ENCODE measurements at places on chromosomes 6 and 20. TPM values are rescaled to one million over a fixed set of nuclear protein-coding genes. Genes with fewer than 3 reads are reported as not detected.
A peak's percentile ranks its signal among the peaks of the same experiment; 100 is the strongest.

Gene PTP4A1
- total RNA-seq = 33.7 TPM

Gene CALHM6
- 1.4 TPM for total RNA-seq

Gene CALHM4
- not detected for total RNA-seq

Gene ERVFRD-1
- total RNA-seq = 0.05 TPM

DNA sequence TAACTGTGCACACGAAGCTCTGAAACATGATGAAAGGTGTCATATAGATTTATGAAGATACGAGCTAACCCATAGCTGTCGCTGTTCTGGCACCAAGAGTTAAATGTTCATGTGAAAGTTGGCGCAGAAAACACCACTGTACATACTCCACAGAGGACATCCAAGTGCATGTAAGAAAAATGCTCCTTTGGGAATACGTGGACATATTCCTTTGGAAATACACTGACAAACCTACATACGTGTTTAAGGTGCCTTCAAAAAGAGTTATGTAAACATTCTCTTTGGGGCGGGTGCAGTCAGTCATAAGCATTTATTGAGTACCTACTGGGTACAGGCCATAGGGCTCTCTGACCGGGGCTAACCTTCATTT is 723 bp upstream of the ARID1B start:
- no peak for DNase-seq

DNA sequence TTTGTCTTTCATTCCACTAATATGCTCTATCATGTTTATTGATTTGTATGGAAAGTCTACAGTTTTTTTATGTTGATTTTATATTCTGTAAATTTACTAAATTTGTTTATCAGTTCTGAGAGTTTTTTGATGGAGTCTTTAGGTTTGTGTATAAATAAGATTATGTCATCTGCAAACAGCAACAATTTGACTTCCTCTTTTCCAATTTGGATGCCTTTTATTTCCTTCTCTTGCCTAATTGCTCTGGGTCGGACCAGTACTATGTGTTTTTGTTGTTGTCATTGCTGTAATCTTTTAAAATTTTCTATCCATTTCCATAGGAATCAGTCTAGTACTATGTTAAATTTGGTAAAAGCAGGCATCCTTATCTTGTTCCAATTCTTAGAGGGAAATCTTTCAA is 31.5 kb upstream of the POLR1H start:
- no peak for DNase-seq

GRCh38 chr6:44856479-44856878 is 469.0 kb downstream of the CDC5L start:
- no peak for DNase-seq

GRCh38 chr6:14476793-14477531 is 359.4 kb downstream of the CD83 start:
- no peak for DNase-seq

DNA sequence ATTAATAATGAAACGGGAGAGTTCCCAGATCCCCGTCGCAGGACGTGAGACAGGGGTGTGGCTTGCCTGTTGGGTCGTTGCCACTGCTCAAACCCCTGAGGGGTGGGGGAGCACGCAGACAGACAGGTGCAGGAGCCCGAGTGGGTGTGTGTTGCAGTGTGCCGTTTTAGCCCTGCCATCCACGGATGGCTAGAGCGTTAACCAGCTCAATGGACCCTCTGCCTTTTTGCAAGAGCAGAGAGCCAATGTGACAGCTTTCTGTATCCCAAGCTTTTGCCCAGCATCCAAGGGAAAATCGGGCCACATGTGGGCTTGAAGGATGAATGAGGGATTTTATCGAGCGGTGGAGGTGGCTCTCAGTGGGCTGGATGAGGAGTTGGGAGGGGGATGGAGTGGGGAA is 237.9 kb downstream of the TSHZ2 start:
- DNase-seq = no peak

GRCh38 chr6:142420802-142421201 is 119.0 kb downstream of the ADGRG6 start:
- no peak for DNase-seq

DNA sequence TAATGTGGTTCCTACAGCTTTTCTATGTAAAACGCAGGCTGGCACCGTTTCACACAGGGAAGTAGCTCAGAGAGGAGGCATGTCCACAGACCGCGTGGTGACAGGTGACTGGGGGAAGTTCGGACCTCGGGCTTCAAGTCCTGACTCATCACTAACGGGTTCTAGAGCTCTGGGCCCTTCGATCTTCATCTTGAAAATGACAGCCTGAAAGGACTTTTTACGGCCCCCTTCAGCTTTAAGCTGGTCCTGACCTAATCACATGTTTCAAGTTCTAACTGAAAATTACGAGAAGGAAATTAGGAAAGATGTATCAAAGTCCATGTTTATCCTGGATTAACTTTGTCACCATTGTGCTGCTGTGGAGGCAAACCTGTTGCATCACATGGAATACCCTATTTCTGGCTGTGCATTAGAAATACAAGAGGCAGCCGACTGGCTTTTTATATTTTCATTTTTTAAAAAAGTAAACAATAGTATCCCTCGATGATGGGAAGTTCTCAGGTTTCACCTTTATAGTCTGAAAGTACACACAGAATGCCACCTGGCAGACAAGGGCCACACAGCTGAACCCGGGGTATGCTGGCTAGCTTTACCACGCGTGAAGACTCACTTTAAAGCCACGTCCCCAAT is 2.0 kb downstream of the MAN1A1 start:
- peak; percentile 57 for DNase-seq

- DNase-seq = peak; percentile 87
These were observed 84.9 kb downstream of the TRIM27 start for GRCh38 chr6:28838634-28839442.

- no peak for DNase-seq
These were observed 35.8 kb upstream of the ZNF831 start for GRCh38 chr20:59127839-59128238.

GRCh38 chr6:53734473-53735299 is 60.1 kb upstream of the LRRC1 start:
- DNase-seq = peak; percentile 55

- DNase-seq = no peak
These were observed 1.1 kb upstream of the TGM2 start for GRCh38 chr20:38165966-38166702.

Data from Right ventricle myocardium superior (tissue), 1 donor.